D721Med (cell line): ENCODE measurements at places on chromosomes 5 and 9.

GRCh38 chr5:155021842-155022241, 8.3 kb downstream of the KIF4B start:
- DNase-seq = no peak

DNA sequence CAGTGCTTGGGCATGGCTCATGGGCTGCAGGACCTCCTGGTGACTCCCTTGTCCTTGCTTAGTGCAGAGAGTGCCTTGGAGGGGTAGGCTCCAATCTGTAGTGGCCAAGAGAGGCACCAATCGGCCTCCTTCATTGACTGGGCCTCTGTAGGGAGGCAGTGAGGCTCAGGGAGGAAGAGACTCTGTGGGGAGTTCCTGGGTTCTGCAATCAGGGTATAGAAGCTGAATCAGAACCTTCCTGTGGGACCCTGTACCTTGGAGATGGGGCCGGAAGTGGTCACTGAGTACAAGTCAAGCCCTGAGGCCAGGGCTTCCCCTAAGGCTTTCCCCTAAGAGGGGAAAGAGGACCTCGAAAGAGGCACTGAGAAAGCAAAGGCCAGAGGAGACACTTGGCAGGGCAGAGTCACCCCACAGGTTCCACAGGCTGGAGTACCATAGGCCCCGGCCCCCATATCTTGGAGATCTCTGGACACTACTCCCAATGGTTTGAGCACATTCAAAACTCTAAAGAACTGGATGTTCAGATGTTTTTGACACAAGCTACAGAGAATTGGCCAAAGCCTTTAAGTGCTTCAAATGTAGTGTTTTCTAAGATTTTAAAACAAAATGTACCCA, 190.5 kb downstream of the HSPA4 start:
- DNase-seq = no peak

DNA sequence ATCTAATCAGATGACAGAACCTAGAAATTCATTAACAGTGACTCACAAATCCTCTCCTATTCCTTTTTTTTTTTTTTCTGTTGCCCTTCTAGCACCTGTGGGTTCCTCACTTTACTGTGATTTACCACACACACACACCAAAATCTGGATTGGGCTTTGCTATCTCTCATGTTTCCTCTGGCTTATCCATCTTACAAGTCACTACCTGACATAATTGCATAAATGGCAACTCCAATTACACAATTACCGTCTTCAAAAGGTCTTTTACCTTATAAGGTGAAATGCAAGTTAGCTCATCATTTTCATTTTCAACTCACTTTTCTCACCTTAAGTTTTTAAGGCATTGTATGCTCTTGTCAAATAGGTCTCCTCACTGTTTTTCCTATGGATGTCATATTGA, 426.3 kb upstream of the MEF2C start:
- DNase-seq = no peak

DNA sequence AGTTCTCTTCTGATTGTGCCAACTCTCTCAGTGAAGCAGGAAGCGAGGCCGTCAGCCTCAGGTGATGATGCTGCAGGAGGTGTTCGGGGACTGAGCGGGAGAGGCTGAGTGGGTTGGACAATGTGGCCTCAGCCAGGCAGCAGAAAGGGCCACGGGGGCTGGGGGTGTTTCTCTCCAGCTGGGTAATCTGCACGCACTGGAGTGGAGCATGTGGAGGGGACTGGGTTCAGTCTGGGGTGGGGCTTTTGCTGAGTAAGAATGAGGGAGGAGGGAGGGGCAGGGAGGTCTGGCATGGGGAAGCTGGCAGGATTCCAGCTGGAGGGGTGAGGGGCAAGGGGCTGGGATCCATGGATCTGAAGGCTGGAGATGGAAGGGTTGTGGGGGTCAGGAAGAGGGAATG, 60.8 kb upstream of the PHYKPL start:
- no peak for DNase-seq

DNA sequence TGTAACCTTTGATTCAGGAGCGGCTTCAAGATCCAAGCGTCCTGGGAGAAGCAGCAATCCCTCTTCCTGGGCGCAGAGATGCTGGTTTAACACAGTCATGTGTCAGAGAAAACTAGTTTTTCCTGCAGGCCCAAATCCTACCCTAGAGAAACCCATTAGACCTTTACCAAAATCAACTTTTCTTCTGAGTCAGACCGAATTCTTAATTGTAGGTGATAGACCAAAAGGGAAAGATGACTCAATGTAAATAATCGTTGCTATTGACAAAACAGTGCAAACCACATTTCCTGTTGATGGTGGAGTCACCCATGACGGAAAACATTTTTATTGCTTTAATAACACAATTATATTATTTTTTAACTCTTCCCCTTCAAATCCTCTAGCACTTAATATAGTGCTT, 40.1 kb downstream of the SLC1A1 start:
- DNase-seq = no peak

GRCh38 chr5:33153831-33154230, 286.9 kb upstream of the TARS1 start:
- no peak for DNase-seq

DNA sequence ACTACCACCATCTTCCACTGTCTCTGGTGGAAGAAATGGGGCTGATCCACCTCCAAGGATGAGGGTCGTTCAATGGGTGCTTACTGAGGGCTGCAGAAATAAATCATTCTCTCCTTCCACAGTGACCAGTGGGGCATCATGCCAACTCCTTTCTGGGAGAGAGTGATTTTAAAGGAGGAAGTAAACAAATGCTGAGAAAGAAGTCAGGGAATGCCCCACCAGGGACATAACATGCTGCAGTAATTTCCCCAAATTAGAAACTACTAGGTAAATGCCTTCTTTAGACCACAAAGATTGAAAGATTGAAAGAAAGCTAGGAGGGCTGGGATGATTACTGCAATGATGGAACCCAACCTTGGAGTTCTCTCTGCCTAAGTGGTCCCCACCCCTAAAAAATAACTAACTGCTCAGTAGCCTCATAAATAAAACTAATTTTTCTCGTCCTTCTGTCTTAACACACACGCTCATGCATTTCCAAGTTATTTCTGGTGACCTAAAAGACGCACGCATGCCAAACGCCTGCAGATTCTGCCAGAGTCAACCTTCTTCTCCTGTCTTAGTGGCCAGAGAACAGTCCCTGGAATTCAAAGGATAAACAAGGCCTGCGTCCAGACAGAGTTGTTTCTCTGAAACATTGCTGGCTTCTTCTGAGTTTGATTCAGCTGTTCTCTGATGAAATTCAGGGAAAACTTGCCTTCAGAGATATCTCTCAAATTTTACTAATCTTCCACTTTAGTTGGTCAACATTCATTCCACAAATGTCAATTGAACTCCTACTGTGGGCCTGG, 250.0 kb downstream of the NR3C1 start:
- DNase-seq = no peak
